ENCODE measurements at places on chromosomes 4 and X. TPM values are rescaled to one million over a fixed set of nuclear protein-coding genes. Genes with fewer than 3 reads are reported as not detected.

GRCh38 chrX:51878056-51878455 is 15.4 kb upstream of the MAGED1 start:
- DNase-seq, result no peak

The CCDC149 gene
- total RNA-seq, result 37.7 TPM

DNA sequence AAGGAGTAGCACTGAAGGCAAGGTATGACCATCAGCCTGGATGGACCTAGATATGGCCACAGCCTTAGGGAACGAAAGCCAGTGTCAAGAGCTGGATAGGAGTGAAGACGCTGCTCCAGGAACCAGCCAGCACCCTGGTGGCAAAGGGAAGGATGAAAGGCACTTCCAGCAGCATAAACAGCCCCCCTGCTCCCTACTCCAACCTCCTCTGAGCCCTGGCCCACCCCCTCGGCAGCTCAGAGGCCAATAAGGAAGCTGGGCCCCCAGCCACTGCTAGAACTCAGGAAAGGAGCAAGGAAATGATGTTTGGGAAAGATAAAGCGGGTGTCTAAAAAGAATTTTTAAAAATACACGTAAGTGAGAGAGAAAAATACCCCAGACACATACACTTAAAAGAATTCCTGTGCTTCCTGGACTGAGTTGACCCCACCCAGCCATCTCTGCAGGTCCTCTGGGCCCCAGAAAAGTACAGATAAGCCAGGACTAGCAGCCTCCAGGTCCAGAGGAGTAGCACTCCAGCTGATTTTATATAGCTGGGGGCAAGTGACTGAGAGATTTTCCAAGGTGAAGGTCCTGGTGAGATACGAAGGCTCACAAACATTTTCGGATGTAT is 170.4 kb downstream of the SHROOM4 start:
- no peak for DNase-seq

The UGT2B7 gene
- total RNA-seq, result not detected

The SH2D1A gene
- 1.7 TPM for total RNA-seq

The DRD5 gene
- total RNA-seq, result not detected

DNA sequence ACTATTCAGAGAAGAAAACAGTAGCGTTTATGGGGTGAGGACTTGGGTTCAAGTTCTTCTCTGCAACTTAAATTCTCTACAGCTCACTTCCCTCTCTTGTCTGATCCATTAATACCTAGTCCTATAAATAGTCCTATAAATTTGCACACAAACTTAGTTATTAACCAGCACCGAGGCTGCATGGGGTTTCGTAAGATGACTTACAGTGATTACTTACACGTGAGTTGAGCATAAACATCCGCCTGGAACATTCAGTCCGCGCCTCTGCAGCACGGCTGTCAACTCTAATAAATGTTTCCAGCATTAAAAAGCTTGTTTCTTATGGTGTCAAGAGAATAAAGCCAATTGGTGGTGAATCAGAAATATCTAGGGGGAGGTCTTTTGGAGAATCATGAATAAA is 103.0 kb upstream of the ENPP6 start:
- DNase-seq, result peak; percentile 92

The HS3ST1 gene
- 3.1 TPM for total RNA-seq

DNA sequence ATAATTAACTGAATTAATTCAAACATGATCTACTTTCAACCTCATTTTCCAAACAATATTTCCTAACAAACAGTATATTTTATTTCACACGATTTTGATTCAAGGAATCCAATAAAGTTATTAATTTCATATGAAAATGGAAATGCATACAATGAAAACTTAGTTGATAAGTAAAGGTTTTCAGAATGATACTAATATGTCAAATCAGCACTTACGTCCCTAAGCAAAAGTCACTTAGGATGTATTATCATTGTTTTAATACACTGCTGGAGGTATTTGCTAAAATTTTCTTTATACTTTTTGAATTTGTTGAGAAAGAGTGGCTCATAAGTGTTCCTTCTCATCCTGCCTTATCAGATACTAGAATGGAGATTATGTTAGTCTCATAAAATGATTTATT is 266.8 kb upstream of the PUDP start:
- no peak for DNase-seq

DNA sequence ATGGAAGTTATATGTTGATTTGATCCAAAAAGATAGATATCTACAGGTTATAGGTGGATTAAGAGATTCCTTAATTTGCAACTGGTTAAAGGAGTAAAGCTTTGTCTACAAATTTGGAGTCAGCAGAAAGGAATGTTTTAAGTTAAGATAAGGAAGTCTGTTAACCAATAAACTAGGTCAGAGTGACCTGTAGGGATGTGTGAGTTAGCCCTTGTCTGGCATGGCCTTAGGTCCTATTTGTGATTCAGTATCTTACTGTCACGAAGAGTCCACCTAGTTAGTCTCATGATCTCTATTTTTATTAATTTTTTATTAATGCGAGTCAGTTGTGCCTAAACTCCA is 230.8 kb downstream of the INPP4B start:
- no peak for DNase-seq

The CSAG3 gene
- total RNA-seq, result not detected

DNA sequence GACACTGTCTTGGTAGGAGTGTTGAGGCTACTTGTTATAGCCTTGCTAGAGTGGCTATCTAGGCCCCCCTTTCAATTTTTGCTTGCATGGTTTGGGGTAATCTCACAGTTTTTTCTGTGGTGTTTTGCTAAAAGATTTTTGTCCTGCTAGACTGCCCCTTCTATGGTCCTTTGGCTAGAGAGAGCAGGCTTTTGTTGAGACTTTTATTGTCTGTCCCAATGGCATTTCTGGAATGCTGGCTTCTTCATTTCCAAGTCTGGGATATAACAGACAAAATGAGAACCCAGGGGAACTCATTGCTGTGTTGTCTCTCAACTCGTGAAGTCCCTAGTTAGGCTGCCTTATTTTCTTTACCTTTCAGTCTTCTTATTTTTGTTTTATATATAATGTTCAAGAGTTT is 160.2 kb upstream of the ZC4H2 start:
- no peak for DNase-seq

DNA sequence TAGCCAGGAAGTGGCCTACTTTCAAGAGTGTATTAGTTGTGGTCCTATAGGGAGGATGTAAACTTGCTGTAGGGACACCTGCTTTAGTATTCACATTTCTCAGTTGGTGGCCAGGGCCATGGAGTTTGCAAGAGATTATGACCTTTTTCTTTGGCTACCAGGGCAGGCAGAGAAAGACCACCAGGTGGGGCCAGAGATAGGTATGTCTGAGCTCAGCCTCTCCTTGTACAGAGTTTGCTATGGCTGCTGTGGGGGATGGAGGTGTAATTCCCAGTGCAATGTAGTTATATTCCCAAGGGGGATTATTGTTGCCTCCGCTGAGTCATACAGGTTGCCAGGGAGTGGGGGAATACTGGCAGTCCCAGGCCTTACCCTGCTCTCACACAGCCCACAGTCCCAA is 26.3 kb upstream of the DACH2 start:
- no peak for DNase-seq

GRCh38 chr4:182174979-182175378 is 68.2 kb upstream of the TENM3 start:
- DNase-seq, result no peak

The GLUD2 gene
- total RNA-seq, result 1.7 TPM

All from esophagus muscularis mucosa (tissue), 4 donors.